ENCODE measurements at places on chromosomes 4 and X.

- DNase-seq, result no peak
These were observed 19.1 kb upstream of the LAP3 start for GRCh38 chr4:17557880-17558279.

DNA sequence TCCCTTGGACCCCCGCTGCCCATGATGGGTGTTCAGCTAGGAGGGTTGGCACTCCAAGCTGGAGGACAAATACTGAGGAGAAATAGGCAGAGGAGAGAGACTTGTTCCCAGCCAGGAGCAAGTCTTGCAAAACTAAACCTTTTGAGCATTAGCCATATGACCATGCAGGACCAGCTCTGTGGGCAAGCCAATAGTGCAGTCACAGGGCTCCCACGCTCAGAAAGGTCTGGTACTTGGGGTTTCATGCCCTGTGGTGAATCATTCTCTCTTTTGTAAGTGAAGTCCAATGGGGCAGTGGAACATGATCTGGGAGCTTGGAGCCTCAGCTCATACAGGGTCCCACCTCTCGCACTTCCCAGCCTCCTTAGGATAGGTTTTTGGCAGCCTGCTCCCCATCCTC, 300.9 kb downstream of the BCOR start:
- no peak for DNase-seq

- DNase-seq, result no peak
These were observed 57.4 kb downstream of the VEGFC start for GRCh38 chr4:176735300-176735699.

GRCh38 chr4:57496697-57497471, 386.7 kb upstream of the IGFBP7 start:
- no peak for DNase-seq

- no peak for DNase-seq
These were observed 110.6 kb downstream of the NEXMIF start for GRCh38 chrX:74814681-74815080.

DNA sequence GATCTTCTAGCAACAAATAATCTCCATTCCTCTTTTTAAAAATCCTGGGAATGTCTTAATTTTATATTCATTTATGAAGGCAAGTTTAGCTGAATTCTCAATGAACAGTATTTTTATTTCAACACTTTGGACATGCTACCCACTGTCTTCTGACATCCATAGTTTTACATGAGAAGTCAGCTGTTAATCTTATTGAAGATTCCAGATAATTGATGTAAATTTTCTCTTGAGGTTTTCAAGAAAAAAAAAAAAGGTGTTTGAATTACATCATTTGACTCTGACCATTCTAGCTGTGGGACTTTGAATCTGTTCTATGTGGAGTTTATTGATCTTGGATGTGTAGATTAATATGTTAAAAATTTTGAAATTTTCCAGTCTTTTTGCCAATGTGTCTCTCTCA, 28.0 kb downstream of the PDHA2 start:
- DNase-seq, result peak; percentile 2

DNA sequence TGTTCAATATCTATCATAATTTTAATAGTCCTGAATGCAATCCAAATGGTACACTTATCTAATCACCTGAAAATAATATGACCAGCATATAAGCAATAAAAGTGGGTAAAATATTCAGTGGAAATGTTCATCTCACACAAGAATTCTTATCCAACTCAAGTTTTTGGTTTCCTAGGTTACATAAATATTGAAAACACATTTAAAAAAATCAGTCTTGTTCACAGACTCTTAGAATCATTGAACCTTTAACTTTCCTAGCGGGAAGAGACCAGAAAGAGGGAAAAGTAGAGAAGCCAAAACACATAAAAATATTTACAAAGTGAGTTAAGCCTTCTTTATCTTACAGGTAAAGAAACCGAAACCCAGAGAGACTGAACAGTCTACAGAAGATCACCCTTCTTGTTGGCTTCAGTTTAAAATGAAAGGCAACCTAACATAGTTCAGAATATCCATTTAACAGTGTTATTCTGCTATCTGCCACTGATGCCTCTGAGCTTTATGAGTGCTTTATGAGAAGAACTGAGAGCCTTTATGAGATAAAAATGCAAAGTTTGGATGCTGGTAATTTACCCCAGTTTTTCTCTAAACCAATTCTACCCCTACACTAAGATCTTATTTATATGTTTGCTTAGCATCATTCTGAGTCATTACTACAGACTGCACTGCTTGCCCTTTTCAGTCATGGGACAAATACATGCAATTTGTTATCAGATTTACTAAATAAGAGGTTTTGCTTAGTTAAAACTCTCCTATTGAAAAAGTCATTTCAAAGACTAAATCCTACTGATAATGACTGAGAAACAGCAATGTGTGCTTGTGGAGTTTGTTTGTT, 453.3 kb upstream of the INTU start:
- DNase-seq, result no peak

GRCh38 chr4:25580633-25581467, 74.8 kb upstream of the SLC34A2 start:
- no peak for DNase-seq

- no peak for DNase-seq
These were observed 188.0 kb downstream of the SLC4A4 start for GRCh38 chr4:71526637-71527406.

GRCh38 chr4:159343116-159343515, 240.2 kb downstream of the RAPGEF2 start:
- DNase-seq, result no peak
